ENCODE measurements at places on chromosomes 3 and 15. TPM values are rescaled to one million over a fixed set of nuclear protein-coding genes. Genes with fewer than 3 reads are reported as not detected.

- DNase-seq, result no peak
Observed at GRCh38 chr3:16550305-16550675, 36.8 kb upstream of the RFTN1 start.

DNA sequence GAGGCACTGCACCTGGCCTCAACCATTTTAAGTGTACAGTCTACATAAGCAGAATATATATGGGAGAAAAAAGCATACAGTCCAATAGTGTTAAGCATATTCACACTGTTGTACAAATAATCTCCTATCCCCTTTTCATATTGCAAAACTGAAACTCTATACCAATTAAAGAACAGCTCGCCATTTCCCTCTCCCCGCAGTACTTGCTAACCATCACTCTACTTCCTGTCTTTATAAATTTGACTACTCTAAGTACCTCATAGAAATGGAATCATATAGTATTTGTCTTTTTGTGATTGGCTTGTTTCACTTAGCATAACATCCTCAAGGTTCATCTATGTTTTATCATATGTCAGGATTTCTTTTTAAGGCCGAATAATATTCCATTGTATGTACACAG, 21.6 kb upstream of the TASOR start:
- DNase-seq, result no peak

- DNase-seq, result no peak
Observed at GRCh38 chr3:126530171-126531050, 6.5 kb downstream of the CHST13 start.

GRCh38 chr15:49418811-49419210, 4.2 kb upstream of the FGF7 start:
- DNase-seq, result no peak

Gene CIDEC
- not detected for total RNA-seq

Gene RBPMS2
- 0.16 TPM for total RNA-seq

DNA sequence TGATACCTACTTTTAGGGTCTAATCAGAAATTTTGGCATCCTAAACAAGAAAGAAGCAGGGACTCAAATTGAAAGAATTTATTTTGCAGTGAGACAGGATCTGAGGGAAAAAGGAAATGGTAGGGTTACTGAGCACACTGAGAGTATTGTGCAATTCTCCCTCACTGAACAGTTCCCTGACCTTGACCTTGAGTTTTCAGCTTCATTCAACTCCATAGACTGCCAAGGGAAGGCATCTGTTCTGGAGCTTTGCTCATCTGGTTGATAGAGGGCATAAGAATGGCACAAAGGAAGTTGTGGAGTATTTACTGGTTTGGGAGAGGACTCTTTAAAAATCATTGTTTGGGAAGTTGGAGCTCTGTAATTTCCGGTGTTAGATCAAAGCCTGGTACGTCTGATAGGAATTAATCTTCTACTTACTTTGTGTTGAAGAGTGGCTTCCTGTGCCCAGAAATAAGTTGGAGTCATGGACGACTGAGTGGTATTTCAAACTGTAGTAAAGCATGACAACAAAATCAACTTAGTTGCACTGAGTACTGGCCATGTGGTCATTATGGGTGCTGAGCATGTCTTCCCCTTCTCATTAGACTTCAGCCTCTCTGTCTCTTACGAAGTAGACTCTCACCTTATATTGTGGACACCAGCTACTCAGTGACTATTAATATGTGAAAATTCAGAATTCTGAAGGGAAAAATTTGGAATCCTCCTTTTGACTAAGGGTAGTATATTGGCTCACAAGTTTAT, 40.8 kb downstream of the CLDN1 start:
- DNase-seq, result no peak

All from T-cell (primary cell).